ENCODE measurements at places on chromosomes 13 and 19.

- DNase-seq, result no peak
These were observed 72.5 kb upstream of the FBXL3 start for GRCh38 chr13:77099415-77099814.

DNA sequence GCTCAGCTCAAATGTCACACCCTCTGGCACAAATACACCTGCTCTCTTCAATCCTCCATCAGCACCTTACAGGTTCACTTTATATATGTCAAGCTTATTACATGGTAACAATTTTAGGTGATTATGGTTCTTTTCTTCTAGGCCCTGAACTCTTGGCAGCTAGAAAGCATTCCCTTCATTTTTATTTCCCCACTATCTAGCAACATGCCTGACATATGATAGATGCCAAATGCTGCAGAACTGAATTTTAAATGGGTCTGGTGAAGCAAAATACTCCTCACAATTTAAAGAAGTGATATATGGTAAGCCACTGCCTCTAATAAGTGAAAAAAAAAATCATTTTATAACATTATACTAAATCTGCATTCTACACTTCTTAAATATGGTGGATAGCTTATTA is 95.2 kb downstream of the USP12 start:
- DNase-seq, result no peak

DNA sequence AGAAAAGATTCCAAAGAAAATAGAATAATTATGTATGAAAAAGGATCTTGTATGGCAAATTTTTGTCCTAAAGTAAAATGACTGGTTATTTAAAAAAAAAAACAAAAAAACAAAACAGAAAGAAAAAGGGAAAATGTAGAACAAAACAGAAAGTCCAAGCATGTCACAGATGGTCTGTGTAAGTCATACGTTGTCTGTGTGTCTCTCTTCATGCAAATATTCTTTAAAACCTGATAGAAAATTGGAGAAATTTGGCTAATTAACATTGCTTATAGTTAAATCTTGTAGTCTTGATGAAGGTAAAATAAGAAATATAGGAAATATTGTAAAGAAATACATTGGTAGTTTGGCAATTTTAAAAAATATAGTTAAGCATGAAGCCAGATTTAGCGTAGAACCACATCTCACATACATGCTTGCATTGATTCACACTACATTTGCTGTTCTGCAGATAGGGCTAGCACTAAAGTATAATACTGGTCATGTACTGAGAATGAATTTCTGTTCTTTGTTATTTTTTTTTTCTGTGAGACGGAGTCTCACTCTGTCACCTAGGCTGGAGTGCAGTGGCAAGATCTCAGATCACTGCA is 58.4 kb downstream of the SPRYD7 start:
- no peak for DNase-seq

GRCh38 chr13:110407021-110407420 is 99.9 kb downstream of the COL4A2 start:
- no peak for DNase-seq

DNA sequence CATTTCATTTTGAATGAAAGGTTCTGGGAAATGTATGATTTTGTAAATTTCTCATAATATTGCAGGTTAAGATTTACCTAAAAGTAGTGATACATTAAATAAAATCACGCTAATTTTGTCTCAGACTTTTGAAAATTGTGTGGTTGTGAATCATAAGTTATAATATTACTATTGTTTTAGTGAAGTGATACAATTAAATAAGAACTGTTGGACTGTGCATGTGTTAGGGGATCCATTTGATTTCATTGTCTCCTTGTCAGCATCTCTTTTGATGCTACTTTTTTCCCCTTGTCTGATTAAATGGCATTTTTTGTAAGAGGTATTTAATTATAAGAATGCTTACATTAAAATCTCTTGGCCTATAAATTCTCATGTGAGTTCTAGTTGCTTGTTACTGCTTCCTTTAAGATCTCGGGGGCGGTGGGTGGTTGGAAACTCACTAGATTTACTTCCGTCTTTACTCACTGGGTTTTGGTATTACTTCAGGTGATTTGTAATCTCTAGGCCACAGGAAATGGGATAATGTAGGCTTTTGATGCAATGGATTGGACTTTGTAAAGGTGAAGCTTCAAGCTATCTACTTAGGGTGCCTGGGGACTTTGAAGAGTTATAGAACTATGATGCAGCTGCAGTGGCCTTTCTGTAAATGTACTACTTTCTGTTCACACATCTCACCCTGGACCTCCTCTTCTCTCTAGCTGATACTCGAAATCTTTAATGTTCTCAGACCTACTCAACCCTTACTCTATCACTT is 66.5 kb downstream of the PAN3 start:
- no peak for DNase-seq

DNA sequence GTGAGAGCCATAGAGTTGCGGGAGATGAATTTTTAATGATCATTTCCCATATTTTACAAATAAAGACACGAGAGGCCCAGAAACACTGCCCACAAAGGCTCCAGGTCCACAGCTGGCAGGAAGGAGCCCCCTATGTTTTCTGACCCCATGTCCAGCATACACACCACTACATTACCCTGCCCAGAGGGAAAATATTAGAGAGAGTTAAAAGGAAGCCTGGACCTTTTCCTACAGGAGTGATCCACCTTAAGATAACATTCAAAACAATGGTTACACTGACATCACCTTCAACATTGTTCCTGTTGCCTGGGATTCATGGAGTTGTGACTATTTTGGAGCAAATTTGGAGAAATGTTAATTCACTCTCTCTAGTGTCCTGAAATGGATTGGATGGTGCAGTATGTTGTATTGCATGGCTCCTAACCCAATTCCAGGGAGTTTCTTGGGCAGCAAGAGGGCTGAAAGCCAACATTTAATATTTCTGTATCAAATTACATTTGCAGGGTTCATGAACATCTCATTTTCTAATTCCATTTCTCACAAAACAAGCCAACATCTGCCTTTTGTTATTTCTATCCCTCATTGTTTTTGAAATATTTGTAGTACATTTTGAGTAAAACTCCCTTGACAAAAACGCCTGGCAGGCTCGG is 172.5 kb downstream of the DLEU7 start:
- DNase-seq, result no peak

- no peak for DNase-seq
These were observed 668.6 kb upstream of the SLC10A2 start for GRCh38 chr13:103734837-103735236.

DNA sequence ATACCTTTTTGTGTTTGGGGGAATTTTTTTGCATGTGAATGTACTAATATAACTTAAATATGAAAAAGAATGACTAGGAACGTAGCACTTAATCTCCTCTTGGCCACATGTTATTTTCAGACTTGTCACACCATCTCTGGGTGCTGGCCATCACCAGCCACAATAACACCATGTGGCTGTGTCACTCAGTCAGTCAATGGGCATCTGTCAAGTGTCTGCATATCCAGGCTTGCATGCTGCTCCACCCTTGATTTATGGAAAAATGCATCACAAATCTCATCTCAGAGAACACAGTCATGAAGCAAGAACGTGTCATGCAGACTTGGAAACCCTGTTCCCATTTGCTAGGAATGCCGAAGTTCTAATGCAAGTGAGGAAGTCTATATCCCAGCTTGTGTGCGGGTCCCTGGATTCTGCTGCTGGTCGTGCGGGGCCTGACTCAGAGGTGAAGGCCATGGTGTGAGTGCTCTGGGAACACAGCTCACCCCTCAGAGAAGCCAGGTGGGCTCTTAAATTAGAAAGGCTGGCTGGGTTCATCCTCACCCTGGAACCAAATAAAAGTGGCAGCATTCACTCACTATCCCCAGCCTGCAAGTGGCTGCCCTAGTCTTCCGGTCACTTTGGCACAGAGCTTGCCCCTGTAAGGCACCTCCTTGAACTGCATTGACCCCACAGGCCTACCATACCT is 53.6 kb upstream of the ARHGEF7 start:
- no peak for DNase-seq

DNA sequence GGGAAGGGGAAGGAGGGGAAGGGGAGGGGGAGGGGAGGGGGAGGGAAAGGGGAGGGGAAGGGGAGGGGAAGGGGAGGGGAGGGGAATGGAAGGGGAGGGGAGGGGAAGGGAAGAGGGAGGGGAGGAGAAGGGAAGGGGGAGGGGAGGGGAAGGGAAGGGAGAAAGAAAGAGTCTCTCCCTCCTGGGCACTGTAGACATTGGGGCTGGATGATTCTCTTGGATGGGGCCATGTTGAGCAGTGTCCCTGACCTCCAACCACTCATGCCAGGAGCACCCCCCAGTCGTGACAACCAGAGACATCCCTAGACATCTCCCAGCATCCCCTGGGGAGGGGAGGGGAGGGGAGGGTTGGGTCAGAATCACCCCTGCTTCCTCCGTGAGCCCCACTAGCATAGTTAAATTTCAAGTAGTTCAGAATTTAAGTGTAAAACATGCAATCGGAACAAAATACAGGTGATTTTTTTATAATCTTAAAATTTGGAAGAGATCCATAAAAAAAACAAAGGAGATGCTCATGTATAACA is 64.0 kb downstream of the GNG7 start:
- DNase-seq, result no peak

- no peak for DNase-seq
These were observed 50.8 kb downstream of the ZAR1L start for GRCh38 chr13:32264407-32264806.

GRCh38 chr19:43467730-43468129 is 2.3 kb upstream of the LYPD3 start:
- DNase-seq, result no peak

- DNase-seq, result no peak
These were observed 170.6 kb upstream of the TSC22D1 start for GRCh38 chr13:44746690-44747089.

GRCh38 chr19:57888560-57889231 is at the start of gene ZNF814:
Gene ZNF814, minus strand, starts transcription at chr19:57889037. Its CDS starts 235 bp downstream, at chr19:57888802.
- DNase-seq, result peak; percentile 92

GRCh38 chr13:96797136-96797535 is 197.1 kb downstream of the OXGR1 start:
- DNase-seq, result no peak

DNA sequence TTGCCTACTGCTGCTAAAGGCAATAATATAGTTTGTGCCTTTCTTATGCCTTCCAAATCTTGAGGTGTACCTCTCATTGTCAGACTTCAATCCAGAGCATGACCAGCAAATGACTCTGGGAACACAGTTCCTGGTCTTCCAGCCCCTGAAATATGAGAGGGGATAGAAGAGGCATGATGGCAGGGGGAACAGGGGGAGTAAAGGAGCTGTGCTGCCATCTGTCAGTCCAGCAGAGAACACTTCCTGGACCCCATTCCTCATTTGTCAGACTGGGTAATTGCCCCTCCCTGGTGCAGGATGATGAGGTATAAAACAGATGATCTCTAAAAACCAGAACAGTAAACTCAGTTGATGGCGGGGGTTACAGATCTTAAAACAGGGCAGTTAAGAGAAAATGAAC is 618.7 kb downstream of the DIAPH3 start:
- peak; percentile 8 for DNase-seq

GRCh38 chr19:55640043-55640576 is 692 bp upstream of the ZNF580 start:
- no peak for DNase-seq

- no peak for DNase-seq
These were observed 77.9 kb downstream of the CACNA1A start for GRCh38 chr19:13428352-13428751.

- DNase-seq, result no peak
These were observed 105.5 kb downstream of the TNFSF13B start for GRCh38 chr13:108375034-108375433.
